Mesothelial cell of epicardium (in vitro differentiated cells): ENCODE measurements at places on chromosomes 4 and X. TPM values are rescaled to one million over a fixed set of nuclear protein-coding genes. Genes with fewer than 3 reads are reported as not detected.

DNA sequence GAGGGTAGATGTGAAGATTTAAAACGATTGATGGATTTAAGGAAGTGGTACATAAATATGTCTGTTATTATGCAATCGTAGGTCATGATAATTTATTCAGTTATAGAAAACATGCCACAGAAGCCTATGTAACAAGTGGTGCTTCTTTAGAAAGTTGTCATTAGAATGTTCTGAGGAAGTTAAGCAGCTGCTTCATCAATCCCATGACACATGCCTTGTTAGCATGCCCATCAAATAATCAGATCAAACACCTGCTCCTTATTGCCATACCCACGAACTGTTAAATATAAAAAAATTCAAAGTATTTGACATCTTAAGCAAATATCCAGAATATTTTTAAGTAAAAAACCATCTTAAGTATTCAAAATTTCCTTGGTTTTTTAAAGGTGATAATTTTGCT, 76.4 kb upstream of the MYOZ2 start:
- H3K27me3 ChIP-seq, result no peaks in the 10 kb centered on the region
- peaks cover 7% of the 10 kb centered on the region for H3K4me1 ChIP-seq
- no peak overlapping the region for H3K27ac ChIP-seq
- no peak for DNase-seq
- peaks cover 1% of the 10 kb centered on the region for H3K36me3 ChIP-seq

DNA sequence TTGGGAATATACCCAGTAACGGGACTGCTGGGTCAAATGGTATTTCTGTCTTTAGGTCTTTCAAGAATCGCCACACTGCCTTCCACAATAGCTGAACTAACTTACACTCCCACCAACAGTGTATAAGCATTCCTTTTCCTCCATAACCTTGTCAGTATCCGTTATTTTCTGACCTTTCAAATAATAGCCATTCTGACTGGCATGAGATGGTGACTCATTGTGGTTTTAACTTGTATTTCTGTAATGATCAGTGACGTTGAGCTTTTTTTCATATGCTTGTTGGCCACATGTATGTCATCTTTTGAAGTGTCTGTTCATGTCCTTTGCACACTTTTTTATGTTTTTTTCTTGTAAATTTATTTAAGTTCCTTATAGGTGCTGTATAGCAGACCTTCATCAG, 81.2 kb downstream of the ADAM29 start:
- H3K27me3 ChIP-seq, result no peaks in the 10 kb centered on the region
- H3K4me1 ChIP-seq, result no peaks in the 10 kb centered on the region
- H3K4me3 ChIP-seq, result no peak overlapping the region
- DNase-seq, result no peak
- no peak overlapping the region for H3K27ac ChIP-seq

DNA sequence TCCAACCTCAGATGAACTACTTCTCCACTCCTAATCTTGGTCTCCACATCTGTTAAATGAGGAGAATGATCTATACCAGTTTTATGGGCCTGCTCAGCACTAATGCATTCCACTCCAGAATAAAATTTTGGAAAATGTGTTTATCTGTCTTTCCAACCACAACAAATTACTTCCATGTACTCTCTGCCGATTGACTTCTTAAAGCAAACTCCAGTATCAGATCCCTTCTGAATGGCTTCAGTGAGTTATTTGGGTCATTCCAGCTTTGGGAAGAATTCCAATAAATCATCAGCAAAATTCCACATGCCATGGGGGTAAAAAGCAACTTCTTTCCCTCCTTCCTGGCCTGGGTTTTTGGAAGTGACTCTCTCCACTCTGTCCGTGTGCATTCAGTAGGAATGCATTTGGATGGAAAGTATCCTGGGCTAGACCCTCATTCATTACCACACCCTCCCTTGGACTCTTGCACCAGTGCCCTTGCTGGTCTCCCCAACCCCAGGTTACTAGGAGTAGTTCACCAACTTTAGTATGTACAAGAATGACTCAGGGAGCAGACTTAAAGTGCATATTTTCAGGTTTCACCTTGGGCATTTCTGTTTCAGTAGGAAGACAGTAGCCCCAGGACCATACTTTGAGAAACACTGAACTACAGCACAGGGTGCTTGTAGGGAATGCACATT, 15.4 kb upstream of the ADH6 start:
- H3K27me3 ChIP-seq, result no peaks in the 10 kb centered on the region
- no peak for DNase-seq
- H3K27ac ChIP-seq, result no peak overlapping the region

The PAGE5 gene
- total RNA-seq, result not detected in 3 replicates

The PDCL2 gene
- not detected in 3 replicates for total RNA-seq

GRCh38 chr4:132955146-132955545, 193.9 kb upstream of the PCDH10 start:
- no peak overlapping the region for H3K4me3 ChIP-seq
- H3K4me1 ChIP-seq, result no peaks in the 10 kb centered on the region
- DNase-seq, result no peak
- H3K36me3 ChIP-seq, result no peaks in the 10 kb centered on the region
- H3K27ac ChIP-seq, result no peak overlapping the region

DNA sequence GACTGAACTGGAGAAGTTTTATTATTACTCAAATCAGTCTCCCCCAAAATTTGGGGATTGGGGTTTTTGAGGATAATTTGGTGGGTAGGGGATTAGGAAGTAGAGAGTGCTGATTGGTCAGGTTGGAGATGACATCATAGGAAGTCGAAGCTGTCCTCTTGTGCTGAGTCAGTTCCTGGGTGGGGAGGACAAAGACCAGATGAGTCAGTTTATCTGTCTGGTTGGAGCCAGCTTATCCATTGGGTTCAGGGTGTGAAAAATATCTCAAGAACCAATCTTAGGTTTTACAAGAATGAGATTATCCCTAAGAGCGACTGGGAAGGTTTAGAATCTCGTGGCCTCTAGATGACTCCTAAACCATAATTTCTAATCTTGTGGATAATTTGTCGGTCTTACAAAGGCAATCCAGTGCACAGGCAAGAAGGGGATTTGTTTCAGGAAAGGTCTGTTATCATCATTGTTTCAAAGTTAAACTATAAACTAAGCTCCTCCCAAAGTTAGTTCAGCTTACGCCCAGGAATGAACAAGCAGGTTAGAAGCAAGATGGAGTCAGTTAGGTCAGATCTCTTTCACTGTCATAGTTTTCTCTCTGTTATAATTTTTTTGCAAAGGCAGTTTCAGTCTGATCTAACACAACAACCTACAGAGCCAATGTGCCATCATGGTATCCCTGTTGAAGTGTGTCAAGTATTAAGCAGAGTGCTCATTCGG, 274.5 kb downstream of the SLC7A11 start:
- H3K36me3 ChIP-seq, result peaks cover 2% of the 10 kb centered on the region
- no peaks in the 10 kb centered on the region for H3K27me3 ChIP-seq
- DNase-seq, result no peak
- no peak overlapping the region for H3K27ac ChIP-seq
- no peak overlapping the region for H3K4me3 ChIP-seq
- H3K4me1 ChIP-seq, result no peaks in the 10 kb centered on the region

DNA sequence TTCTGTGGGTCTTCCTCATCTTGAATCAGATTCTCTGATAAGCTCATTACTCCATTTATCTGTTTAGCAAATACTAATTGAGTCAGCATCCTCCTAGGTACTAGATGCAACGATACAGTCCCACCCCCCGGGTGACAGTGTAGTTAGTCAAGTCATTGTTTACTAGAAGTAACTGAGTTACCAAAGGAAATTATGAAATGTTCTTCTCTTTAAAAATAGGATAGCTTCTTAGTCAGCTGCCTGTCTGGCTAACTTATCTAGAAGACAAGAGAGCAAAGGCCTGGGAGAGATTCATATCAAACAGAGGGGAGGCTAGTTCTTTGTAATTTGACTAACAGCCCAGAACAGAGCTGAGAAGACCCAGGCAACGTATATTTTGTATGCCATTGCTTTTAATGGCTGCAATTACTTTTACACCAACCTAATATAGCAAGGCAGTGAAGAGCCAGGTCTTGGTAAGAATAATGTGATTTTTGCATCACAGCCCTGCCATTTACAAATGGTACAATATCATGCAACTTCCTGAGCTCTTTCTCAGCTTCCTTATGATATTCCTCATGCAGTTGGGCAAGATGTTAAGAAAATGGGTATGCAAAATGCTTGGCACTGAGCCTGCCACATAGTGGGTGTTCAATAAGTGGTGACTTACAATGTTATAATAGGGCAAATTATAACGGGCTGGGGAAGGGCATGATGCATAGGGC, 149.9 kb downstream of the CHIC2 start:
- H3K27ac ChIP-seq, result no peak overlapping the region
- H3K4me1 ChIP-seq, result peaks cover 2% of the 10 kb centered on the region
- H3K27me3 ChIP-seq, result peaks cover 5% of the 10 kb centered on the region
- no peak overlapping the region for H3K4me3 ChIP-seq
- H3K36me3 ChIP-seq, result no peaks in the 10 kb centered on the region

DNA sequence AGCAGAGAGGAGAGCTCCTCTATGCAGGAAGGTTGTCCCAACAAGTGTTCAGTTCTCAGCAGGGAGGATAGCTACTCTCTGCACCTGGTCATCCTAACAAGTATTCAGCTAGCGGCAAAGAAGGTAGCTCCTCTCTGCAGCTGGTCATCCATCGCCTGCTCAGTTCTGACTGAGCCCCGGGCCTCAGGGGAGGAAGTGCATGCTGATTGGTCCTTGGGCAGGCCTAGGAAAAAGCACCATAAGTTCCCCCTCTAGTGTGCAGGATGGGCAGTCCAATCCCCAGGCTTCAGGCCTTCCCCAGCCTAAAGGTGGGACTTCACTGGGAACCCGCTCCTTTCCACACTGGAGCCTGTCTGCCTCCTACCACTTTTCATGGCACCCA, 4.4 kb upstream of the FBXW7 start:
- no peak overlapping the region for H3K4me3 ChIP-seq
- no peaks in the 10 kb centered on the region for H3K27me3 ChIP-seq
- no peak for DNase-seq

The AMOT gene
- 343 to 361 TPM (median 359 TPM) in 3 replicates for total RNA-seq

DNA sequence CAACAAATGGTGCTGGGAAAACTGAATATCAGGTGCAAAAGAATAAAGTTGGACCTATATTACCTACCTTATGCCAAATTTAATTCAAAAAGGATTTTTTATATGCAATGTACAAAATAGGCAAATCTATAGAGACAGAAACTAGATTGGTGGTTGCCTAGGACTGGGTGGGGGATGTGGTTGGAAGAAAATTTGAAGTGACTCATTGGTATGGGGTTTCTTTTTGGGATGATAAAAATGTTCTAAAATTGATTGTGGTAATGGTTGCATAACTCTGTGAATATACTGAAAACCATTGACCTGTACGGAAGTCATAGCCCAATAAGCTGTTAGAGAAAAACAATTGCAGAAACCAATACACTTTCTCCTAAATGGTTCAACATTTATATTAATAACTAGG, 72.1 kb downstream of the COL4A5 start:
- no peak for DNase-seq
- peaks cover 18% of the 10 kb centered on the region for H3K4me1 ChIP-seq
- H3K36me3 ChIP-seq, result peaks cover 46% of the 10 kb centered on the region
- no peaks in the 10 kb centered on the region for H3K27me3 ChIP-seq

DNA sequence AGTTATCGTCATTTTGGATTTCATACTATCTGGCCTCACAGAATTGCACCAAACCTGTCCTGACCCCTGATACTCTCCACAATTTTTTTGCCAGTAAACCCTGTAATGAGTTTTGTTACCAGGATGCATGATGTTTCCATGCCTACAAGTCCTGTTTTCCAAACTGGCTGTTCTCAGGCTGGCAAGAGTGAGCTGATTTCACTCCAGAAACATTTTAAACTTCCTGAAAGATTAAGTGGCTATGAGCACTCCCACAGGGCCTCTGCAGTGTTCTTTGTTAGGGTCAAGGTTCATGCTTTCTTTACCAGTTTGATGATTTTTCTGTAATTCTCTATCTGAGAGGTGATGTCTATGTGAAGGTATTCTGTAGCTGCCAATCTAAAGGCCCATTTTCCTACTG, 31.7 kb upstream of the PDLIM3 start:
- no peak for DNase-seq
- no peaks in the 10 kb centered on the region for H3K36me3 ChIP-seq
- no peak overlapping the region for H3K4me3 ChIP-seq
- H3K4me1 ChIP-seq, result peaks cover 26% of the 10 kb centered on the region

DNA sequence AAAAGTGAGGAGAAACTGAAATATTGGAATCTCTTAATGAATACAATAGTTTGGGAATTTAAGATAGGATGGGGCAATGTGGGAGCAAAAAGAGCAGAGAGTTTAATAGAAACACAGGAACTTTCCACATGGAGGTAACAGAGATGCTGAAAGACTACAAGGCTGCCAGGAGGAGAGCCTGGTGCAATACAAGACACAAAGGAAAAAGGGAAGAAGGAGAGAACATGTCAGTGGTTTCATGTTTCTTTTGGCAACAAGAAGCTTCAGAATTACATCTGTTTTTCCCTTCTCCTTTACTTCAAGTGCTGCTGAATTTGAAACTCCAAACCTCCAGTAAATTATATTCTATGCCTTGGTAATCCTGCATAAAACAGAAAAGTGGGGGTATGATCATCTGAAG, 474.3 kb downstream of the FAT4 start:
- H3K36me3 ChIP-seq, result no peaks in the 10 kb centered on the region
- H3K4me1 ChIP-seq, result no peaks in the 10 kb centered on the region
- H3K4me3 ChIP-seq, result no peak overlapping the region
- no peaks in the 10 kb centered on the region for H3K27me3 ChIP-seq
- DNase-seq, result no peak
- H3K27ac ChIP-seq, result no peak overlapping the region

GRCh38 chr4:77251751-77252150, 94.7 kb downstream of the CCNG2 start:
- no peak overlapping the region for H3K27ac ChIP-seq
- no peaks in the 10 kb centered on the region for H3K4me1 ChIP-seq
- no peak for DNase-seq
- no peak overlapping the region for H3K4me3 ChIP-seq

GRCh38 chr4:125938541-125938940, 623.8 kb downstream of the FAT4 start:
- H3K36me3 ChIP-seq, result peaks cover 3% of the 10 kb centered on the region
- H3K4me1 ChIP-seq, result peaks cover 14% of the 10 kb centered on the region
- H3K27ac ChIP-seq, result no peak overlapping the region
- no peak overlapping the region for H3K4me3 ChIP-seq

The F8A2 gene
- not detected in 3 replicates for total RNA-seq

The OSTC gene
- 162 to 164 TPM (median 163 TPM) in 3 replicates for total RNA-seq

GRCh38 chr4:6885953-6886557, 23.6 kb upstream of the TBC1D14 start:
- peak overlapping the region; percentile 45 for H3K27ac ChIP-seq
- no peaks in the 10 kb centered on the region for H3K4me1 ChIP-seq
- H3K27me3 ChIP-seq, result no peaks in the 10 kb centered on the region
- H3K36me3 ChIP-seq, result peaks cover 12% of the 10 kb centered on the region

GRCh38 chr4:137794764-137795254, 262.5 kb upstream of the PCDH18 start:
- DNase-seq, result no peak
- H3K4me1 ChIP-seq, result peaks cover 3% of the 10 kb centered on the region
- H3K4me3 ChIP-seq, result no peak overlapping the region
- H3K27ac ChIP-seq, result no peak overlapping the region
- H3K27me3 ChIP-seq, result no peaks in the 10 kb centered on the region

The ADGRG2 gene
- total RNA-seq, result 0.98 to 1.0 TPM (median 0.99 TPM) in 3 replicates

- H3K27me3 ChIP-seq, result no peaks in the 10 kb centered on the region
- no peak for DNase-seq
- peaks cover 14% of the 10 kb centered on the region for H3K36me3 ChIP-seq
- no peaks in the 10 kb centered on the region for H3K4me1 ChIP-seq
- H3K4me3 ChIP-seq, result no peak overlapping the region
Measured at GRCh38 chr4:90799895-90800294, 672.7 kb downstream of the CCSER1 start.

The XAGE1B gene
- not detected in 3 replicates for total RNA-seq

GRCh38 chr4:85788604-85789003, 313.7 kb downstream of the ARHGAP24 start:
- H3K27ac ChIP-seq, result no peak overlapping the region
- H3K36me3 ChIP-seq, result no peaks in the 10 kb centered on the region
- H3K27me3 ChIP-seq, result no peaks in the 10 kb centered on the region
- DNase-seq, result no peak
- H3K4me3 ChIP-seq, result no peak overlapping the region
- H3K4me1 ChIP-seq, result peaks cover 37% of the 10 kb centered on the region
